ENCODE measurements at places on chromosomes 12 and 14. TPM values are rescaled to one million over a fixed set of nuclear protein-coding genes. Genes with fewer than 3 reads are reported as not detected.

CD9 gene
- total RNA-seq: 9.7 TPM

SLC8B1 gene
- total RNA-seq: 28.9 TPM

MFAP5 gene
- total RNA-seq: not detected

GPRC5A gene
- total RNA-seq: not detected

BDKRB1 gene
- total RNA-seq: not detected

FBLN5 gene
- 2.0 TPM for total RNA-seq

RNASE1 gene
- not detected for total RNA-seq

ISCU gene
- total RNA-seq: 44.1 TPM

OR4E2 gene
- not detected for total RNA-seq

MANSC4 gene
- not detected for total RNA-seq

CRIP2 gene
- 1.5 TPM for total RNA-seq

All from T-helper 2 cell treated with Interferon-gamma antibody and Interleukin-4, amounts not matched to agents 100 ng/mL and 5 ng/mL, for 36 hours (primary cell).